Activated T-cell treated with anti-CD3 and anti-CD28 coated beads for 4 hours (primary cell): ENCODE measurements at places on chromosomes 16 and 17.
A peak's percentile ranks its signal among the peaks of the same experiment; 100 is the strongest.

GRCh38 chr16:88700636-88701482 is 5.3 kb downstream of the RNF166 start:
- DNase-seq = peak; percentile 92

DNA sequence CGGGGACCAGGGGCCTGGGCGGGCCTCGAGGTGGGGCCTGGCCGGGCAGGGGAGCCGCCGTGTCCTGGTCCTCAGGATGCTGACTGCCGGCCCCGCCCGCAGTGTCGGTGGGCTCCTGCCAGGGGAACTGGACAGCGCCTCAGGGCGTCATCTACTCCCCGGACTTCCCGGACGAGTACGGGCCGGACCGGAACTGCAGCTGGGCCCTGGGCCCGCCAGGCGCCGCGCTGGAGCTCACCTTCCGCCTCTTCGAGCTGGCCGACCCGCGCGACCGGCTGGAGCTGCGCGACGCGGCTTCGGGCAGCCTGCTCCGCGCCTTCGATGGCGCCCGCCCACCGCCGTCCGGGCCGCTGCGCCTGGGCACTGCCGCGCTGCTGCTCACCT is 2.3 kb upstream of the PAQR4 start:
- DNase-seq = no peak

GRCh38 chr17:77441940-77442339 is 301.2 kb downstream of the SEC14L1 start:
- DNase-seq = no peak

DNA sequence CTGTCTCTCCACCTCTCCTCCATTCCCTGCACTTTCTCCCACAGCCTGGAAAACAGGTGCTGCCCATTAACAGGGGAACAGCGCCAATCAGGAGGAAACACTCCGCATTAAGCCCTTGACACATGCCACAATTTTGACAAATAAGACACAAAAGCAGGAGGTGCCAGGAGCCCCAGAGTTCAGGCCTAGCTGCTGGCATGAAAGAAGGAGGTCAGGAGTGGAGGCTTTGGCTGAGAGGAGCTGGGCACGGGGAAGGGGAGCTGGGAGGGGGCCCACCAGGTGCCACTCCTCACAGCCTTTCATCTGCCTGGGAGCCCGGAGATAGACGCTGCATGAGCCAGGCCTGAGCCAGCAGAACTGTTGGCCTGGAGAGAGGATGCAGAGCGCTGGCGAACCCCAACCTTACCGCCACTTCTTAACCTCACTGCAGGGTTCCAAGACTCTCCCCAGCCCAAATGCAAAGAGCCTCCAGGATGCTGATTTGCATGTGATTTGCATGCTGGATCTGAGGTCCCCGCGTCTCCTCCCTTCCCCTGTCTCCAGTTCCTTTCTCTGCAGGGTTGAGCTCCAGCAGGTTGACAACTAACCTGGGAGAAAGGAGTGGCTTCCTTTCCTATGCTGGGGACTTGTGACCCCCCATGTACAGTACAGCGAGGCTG is 139.8 kb upstream of the SDK2 start:
- no peak for DNase-seq

GRCh38 chr17:4544135-4544950 is 10.8 kb downstream of the MYBBP1A start:
- DNase-seq = no peak

- no peak for DNase-seq
Observed at GRCh38 chr17:50279181-50279526, 4.9 kb downstream of the TMEM92 start.

- DNase-seq = no peak
Observed at GRCh38 chr17:68420065-68420464, 37.2 kb downstream of the WIPI1 start.

DNA sequence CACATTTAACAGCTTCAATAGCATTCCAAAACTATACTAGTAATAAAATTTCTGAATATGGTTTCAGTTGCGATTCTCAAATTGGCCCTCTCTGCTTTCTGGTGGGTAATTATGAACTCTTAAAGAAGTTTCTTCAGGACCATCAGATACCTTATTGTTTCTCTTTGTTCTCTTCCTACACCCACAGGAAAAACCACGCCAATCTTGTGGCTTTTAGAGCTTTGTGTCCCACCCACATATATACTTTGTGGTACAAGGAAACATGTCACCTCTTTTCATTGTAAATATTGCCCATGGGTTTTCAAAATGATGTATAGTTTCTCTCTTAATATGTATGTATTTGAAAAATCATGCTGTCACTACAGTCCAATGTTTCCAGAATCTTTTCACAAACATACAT is 12.1 kb downstream of the ABCA9 start:
- DNase-seq = no peak

DNA sequence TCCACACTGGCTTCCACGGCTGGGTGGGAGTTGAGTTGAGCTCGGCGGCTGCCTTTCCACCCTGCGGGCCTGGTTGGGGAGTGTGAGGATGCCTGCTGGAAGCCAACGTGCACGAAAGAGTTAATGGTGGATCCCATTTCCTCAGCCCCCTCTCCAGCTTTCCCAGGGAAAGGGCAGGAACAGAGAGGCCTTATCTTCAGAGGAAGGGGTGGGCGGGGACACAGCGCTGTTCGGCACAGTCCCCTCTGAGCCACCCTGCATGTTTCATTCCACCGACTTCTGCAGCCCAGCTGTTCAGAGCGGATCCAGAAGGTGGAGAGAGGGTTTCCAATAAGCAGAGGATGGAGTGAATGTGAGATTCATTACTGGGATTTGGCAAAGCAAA is 295.3 kb downstream of the SEC14L1 start:
- no peak for DNase-seq

- DNase-seq = no peak
Observed at GRCh38 chr17:47732399-47733046, 513 bp upstream of the TBX21 start.

GRCh38 chr17:74051348-74051747 is 152.1 kb upstream of the RPL38 start:
- no peak for DNase-seq

DNA sequence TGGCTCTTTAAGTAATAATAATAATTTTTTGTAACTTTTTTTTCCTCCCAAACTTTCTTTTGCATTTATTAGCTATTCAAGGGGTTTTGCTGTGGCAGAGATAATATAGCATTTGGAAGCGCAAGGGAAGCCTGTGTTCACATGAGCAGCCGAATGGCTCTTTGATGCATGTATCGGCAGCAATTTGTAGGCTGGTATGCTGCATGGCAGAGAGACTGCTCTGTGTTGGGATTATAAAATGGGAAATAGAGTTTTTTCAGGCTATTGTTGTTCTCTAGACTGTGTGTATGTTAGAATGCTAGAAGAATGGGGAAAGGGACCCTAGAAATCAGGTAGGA is 94.6 kb upstream of the SALL1 start:
- DNase-seq = no peak
